ENCODE measurements at places on chromosomes 2 and 18.

GRCh38 chr2:5035057-5035488 is 657.1 kb upstream of the SOX11 start:
- DNase-seq: no peak

DNA sequence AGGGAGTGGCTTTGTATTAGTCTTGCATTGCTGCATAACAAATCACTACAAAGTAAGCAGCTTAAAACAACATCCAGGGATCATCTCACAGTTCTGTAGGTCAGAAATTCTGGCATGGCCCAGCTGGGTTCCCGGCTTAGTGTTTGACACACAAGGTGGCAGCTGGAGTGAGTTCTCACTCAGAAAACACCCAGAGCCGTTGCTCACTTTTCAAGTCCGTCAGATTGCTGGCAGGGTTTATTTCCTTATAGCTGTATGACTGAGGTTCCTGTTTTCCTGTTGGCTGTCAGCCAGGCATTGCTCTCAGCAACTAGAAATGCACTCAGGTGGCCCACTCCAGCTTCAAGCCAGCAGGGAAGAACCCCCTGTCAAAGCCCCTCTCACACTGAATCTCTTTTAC is 324.1 kb downstream of the CCDC178 start:
- DNase-seq: no peak

DNA sequence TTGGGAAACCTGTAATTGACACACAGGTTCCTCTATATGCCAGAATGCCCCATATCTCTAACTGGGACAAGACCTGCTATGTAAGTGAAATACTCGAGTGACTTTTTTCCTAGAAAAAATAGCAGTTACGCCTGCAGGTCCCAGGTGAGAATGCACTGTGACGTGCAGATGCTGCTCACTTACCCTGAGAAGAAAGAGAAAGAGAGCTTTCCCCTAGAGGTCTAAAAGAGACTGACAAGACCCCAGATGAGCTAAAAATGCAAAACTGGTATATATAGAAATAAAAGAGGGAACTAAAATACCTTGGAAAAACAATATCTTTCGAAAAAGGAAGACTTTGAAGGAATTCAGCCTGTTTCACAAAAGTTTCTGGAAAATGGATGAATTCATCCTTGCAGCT is 383.0 kb upstream of the DCC start:
- DNase-seq: no peak

- no peak for DNase-seq
Observed at GRCh38 chr2:148517822-148518221, 126.7 kb upstream of the EPC2 start.

- no peak for DNase-seq
Observed at GRCh38 chr18:34083910-34084535, 140.7 kb downstream of the NOL4 start.

GRCh38 chr2:40639320-40639719 is 187.4 kb upstream of the SLC8A1 start:
- DNase-seq: no peak

DNA sequence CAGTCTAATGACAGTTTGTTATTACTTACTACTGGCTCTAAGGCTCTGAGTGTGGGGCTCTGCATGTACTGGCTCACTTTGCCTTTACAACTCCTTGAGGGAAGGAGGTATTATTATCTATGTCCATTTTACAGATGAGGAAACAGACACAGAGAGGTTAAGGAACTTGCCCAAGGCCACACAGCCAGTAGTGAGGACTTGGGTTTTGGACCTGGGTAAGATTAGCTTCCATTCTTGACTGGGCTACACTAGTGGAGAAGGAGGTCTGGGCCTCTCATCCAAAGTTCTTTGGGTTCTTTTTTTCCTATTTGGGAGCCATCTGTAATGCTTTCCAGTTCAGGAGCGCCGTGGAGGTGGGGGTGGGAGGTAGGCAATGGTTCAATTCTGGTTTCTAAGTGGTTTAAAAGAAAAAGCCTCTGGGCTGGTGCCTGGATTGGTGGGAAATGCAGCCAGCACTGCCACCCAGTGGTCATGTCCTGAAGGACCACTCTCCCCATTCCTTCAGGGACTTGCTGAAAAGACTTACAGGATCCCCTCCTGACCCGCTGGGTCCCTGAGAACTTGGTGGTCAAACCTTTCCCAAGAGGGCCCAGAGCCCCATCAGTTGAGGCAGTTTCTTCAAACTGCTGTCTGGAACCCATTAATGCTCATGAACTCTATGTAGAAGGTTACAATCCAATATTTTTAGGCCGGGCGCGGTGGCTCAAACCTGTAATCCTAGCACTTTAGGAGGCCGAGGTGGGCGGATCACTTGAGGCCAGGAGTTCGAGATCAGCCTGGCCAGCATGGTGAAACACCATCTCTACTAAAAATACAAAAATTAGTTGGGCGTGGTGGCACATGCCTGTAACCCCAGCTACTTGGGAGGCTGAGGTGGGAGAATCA is 38.6 kb upstream of the NOTO start:
- peak; percentile 66 for DNase-seq

- no peak for DNase-seq
Observed at GRCh38 chr2:146651361-146651760, 1193.5 kb upstream of the ACVR2A start.

- no peak for DNase-seq
Observed at GRCh38 chr2:54608224-54608623, 115.2 kb upstream of the EML6 start.
